ENCODE measurements at places on chromosomes 2 and 18.

GRCh38 chr2:111194835-111195621, 74.3 kb downstream of the BCL2L11 start:
- DNase-seq = no peak

DNA sequence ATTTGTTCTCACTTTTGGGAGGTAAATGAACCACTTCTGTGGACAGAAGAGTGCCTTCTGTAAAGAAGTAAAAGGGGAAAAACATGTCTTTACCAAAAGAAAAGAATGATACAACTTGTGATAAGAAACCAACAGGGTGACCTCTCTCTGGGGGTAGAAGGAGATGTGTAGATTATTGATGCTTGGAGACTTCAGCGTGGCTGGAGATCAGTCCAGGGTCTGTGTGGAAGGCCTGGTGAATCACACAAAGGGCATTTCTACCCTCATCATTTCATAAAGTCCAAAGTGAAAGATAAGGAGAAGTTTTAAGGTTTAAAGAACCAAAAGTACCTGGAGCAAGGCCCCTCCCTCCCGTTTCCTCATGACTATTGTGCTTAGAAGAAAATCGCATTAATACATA, 142.5 kb downstream of the NCK2 start:
- DNase-seq = no peak

DNA sequence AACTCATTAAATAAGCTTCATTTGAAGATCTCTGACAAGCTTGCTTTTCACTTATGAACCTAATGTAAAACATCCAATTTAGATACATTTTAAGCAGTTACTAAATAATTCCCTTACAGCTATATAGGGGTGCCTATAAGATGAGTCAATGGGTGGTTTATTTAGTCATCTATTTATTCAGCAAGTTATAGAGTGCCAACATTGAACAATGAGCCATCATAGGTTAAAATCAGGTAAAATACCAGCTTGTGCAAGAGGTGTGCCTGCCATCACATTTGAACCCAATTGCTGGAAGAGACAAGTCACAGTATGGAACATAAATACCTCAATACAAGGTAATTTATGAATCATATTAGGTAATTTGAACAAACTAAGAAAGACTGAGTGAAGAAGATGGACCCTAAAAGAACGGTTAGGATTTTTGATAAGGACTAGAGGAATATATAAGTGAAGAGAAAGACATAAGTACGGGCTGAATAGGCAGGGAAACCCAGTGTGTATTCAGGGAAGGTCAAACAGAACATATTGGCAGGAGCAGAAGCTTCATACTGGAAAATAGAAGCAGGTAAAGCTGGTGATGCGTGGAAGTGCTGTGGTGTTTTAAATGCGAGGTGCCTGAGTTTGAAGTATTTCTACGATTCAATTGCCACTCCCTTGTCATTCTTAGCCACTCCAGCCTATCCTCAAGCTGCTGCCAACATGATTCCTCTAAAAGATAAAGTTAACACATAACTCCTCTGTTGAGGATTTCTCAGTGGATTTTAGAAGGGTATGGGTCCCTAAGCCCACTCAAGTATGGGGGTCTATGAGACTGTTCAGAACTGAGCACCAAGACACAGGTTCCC, 18.9 kb upstream of the STAT4 start:
- DNase-seq = no peak

- no peak for DNase-seq
Measured at GRCh38 chr2:162340822-162341221, 3.1 kb upstream of the GCA start.

Data from RKO (cell line).